ENCODE measurements at places on chromosomes 1 and 21.

GRCh38 chr1:234845097-234845660 lies 235.2 kb upstream of the IRF2BP2 start:
- DNase-seq: no peak

DNA sequence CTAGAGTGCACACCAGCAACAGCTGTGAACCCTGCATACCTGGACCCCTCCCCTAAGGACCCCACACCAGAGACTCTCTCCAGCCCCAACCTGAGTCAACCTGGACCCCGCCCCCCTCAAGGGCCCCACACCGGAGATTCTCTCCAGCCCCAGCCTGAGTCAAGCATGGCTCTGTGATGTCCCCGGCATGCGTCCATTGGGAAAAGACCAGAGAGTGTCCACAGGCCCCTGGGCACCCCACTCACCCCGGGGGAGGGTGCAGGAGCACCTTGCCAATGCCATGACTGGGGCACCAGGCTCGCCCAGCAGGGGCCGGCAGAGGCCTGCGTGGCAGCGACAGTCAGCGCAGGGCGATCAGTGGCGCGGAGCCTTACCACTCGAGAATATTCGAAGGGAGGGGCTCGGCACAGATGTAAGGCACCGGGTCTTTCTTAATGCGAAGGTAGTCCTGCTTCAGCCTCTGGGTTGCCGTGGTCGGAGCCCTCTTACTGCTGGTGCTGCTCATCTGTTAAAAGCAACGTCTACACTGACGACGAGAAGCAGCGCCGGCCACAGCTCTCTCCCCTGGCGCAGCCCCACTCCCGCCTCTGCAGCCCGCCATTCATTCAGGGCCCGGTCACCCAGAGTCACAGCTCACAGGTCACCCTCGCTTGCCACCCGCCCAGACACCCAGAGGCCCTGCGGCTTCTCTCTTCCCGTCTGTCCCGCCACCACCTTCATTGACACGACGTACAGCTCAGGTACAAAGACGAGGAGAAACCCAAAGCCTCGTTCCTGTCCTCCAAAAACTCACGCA lies 6.0 kb downstream of the UBE2J2 start:
- DNase-seq: no peak

GRCh38 chr1:203521074-203521794 lies 27.3 kb downstream of the OPTC start:
- DNase-seq: no peak

DNA sequence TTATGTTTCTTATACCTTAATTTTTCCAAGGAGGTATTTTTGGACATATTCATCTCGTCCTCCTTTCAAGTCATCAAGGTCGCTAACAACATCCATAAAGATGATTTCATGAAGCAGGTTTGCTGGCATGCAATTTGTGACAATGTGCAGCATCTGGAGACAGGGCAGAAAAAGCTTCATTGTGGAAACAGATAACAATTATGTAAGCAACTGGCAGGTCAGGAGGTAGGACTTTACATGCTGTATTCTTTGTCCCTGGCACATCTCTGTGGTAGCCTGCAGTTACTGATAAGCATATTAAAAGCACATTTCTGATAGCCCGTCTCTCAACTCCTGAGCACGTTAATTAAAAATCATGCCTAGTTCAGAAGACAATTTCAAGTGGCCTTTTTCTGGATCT lies 156.8 kb downstream of the LEPR start:
- DNase-seq: no peak

GRCh38 chr1:165403835-165404482 lies 41.0 kb downstream of the RXRG start:
- DNase-seq: peak; percentile 26

DNA sequence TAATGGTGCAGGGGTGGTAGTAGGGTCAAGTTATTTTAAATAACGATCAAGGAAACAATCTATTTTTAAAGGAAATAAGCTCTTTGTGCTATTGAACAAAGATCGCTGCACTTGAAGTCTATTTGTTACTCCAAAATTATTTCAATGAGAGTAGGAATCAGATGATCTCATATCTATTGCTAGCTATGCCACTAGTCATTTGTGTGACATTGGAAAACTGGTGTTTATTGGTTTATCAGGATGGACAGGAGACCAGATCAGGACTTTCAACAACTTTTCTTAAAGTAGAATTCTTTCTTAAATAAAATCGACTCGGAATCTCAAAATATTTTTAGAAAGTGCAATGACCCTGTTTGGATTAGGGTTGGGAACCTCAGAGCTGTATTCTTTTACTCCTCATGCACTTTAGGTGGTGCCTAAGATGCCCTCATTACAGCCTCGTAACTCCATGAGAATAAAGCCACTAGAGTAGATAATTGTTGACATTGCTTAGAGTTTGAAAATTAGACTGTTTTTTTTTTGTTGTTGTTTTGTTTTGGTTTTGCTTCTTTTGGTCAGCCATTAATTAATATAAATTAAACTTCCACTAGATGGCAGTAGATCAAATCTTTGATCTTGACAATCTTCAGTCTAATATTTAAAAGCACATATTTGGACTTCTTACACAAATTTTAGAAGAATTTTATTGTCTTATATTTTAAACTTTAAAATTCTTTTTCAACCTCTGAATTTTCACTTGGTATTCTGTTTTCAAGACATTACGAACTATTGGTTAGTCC lies 352.4 kb downstream of the USP25 start:
- no peak for DNase-seq

DNA sequence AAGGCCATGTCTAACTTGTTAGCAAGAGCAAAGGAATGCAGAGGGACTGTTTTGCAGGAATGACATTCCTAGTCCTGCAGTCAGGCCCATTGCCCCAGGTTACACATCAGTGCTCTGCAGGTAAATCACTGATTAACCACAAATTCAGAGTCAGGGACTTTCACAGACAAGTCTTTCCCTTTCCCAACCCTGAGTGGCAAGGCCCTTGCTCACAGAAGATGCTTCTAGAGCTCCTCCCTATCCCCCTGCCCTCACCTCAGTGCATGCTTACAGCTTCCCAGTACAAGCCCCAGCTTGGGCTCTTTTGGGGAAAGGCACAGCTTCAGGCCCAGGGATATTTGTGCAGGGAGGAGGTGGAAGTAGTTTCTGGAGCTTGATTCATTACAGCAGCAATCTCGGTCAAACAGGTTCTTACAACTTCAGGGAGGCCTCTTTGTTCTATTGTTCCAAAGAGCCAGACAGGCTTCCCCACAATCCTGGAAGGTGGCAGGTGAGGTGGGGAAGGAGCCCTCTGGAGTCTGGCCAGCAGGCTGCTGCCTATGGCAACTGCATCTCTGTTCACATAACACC lies 53.9 kb downstream of the CASQ2 start:
- DNase-seq: peak; percentile 16

DNA sequence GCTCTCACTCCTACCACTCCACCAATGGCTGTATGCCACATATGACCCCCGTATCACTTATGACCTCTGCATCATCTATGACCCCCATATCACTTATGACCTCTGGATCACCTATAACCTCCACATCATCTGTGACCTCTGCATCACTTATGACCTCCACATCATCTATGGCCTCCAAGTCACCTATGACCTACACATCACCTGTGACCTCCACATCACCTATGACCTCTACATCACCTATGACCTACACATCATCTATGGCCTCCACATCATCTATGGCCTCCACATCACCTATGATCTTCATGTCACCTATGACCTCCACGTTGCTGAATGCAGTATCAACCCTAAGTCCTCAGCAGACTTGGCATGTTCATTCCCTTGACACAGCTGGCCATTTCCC lies 271.2 kb downstream of the MATN1 start:
- DNase-seq: no peak

DNA sequence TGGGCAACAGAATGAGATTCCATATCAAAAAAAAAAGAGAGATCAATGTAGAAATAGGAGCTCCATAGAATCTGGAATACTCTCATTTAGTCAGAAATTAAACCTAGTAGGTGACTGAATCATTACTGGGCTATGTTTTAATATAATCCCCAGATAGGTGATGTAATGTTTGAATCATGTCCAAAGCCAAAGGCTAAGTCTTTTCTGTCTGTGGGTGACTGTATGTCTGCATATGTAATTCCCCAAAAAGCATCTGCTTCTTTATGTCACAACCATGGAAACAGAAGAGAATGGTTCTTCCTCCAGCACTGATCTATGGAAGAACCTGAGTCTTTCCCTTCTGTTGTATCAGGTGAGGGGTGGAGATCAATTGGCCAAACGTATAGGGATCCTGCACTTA lies 5.8 kb downstream of the LAMC2 start:
- DNase-seq: no peak

- peak; percentile 88 for DNase-seq
Observed at GRCh38 chr1:42924851-42925760, 33.6 kb downstream of the SLC2A1 start.

GRCh38 chr1:3906672-3907020 lies 6.6 kb upstream of the C1orf174 start:
- no peak for DNase-seq

GRCh38 chr1:89596698-89597097 lies 36.2 kb upstream of the LRRC8C start:
- no peak for DNase-seq

DNA sequence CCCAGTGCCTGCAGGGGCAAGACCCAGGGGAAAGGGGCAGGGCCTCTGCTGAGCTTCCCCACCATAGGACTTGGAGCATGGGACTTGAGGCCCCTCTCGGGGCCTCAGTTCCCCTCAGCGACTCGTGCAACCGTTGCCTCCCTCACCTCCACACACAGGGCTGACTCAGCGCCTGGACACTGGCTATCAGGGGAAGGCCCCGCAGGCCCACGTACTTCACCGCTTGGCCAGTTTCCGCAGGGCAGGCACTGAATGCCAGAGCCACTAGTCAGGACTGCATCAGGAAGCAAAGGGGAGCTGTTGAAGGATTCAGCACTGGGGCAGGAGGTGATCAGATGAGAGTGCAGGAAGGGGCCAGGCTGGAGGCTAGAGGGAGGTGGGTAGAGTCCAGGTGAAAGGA lies 15.5 kb upstream of the FAM131C start:
- DNase-seq: no peak

GRCh38 chr1:159779403-159779851 lies 1.3 kb upstream of the DUSP23 start:
- no peak for DNase-seq

DNA sequence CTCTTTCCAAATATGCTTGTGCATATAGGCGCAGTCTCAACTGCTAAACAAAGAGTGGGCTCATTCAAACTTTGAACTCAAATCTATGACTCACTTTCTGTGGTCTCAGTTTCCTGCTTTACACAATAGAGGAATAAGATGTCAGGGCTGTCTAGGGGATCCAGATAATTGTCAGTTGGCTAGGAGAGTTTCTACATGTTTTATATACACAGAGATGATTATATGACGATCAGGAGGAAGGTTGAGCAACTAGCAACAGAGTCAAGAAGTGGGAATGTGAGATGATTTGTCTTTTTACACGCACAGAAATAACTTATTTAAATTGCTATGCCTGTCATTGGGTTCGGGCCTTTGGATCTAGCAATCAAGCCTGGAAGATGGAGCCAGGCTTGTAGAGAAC lies 299.4 kb upstream of the LYPLAL1 start:
- no peak for DNase-seq

DNA sequence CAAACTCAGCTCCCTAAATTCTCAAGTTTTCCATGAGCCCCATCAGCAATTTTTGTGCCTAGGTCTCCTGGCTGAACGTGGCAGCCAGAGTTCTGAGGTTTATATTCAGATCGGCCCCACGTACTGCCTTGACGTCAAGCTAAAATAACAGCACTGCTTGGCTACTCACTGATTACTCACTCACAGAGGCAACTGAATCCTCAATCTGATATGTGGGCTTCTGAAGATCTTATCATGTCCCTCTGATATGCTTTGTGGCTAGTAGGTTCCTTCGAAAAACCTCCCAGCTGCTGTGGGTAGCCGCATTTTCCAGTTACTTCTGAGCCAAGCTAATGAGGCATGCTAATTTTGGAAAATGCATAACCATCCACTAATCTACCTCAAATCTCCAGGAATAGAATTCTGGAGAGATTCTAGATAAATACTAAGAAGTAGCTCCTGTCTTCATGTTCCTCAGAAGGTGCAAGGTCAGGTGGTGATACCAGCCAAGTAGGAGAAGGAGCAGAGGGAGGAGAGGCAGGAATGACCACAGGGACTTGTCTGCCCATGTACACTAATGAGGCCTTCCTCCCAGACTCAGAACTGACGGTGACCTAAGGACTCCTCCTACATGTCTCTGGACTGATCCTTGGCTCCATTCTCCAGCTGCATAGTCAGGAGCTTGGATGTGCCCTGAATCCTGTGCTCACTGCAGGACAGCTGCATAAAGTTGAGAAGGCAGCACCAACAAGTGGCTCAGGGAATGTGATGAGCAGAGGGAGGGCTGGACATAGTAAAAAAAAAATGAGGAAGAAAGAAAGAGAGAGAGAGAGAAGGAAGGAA lies 263.7 kb downstream of the TNR start:
- DNase-seq: no peak

DNA sequence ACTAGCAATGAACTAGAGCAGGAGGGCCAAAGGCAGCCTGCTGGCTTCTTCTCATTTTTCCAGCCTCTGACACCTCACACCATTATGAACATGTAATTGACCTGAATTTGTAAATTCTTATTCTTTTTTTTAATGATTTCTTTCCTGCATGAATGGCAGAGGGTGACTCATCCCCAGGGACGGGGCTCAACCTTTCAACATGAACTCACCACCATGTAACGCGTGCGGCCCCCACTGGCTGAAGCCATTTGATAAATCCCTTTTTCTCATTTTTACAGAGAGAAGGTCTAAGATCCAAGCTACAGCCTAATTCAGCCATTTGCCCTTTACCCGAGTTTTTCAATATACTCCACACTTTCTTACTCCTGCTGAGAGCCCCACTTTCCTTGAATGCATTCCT lies 9.3 kb upstream of the ETS2 start:
- no peak for DNase-seq

GRCh38 chr1:159992161-159992560 lies 38.1 kb upstream of the SLAMF9 start:
- DNase-seq: no peak

DNA sequence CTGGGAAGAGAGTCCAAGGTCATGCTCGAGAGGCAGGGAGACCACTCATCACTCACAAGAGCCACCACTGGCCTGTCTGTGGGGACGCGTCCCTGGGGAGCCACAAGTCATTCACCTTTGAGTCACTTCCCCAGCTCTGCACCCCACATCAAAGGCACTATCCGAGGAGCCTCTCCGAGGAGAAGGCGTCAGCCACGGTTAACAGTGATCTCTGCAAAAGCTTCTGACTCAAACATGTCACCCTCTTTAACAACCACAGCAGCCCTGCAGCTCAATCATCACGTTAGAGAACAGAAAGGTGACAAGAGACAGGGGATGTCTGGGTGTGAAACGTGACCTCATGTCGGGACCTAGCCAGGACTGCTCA lies 9.0 kb downstream of the LRRC47 start:
- DNase-seq: no peak

DNA sequence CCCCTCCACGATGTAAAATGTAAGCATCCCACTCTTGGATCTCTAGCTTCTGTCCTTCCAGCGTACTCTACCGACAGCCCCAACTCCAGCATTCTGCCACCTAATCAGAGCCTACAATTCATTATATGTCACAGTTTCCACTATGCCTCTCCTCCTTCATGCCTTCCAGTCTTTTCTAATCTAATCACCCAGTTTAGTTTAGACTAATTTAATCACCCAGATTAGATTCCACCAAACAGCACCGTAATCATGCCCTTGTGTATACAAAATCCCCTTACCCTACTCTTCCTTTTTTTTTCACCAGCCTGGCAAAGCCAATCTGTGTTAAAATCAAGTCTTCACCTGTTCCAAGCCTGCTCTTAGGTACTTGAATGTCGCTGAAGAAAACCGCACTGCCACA lies 49.8 kb upstream of the KANK4 start:
- no peak for DNase-seq

- no peak for DNase-seq
Observed at GRCh38 chr21:26635681-26636080, 62.6 kb upstream of the CYYR1 start.
